Cortex of kidney (tissue), 1 donor: ENCODE measurements at places on chromosomes 3 and 15.

GRCh38 chr3:43259626-43260025 is 26.7 kb upstream of the SNRK start:
- no peak for DNase-seq

DNA sequence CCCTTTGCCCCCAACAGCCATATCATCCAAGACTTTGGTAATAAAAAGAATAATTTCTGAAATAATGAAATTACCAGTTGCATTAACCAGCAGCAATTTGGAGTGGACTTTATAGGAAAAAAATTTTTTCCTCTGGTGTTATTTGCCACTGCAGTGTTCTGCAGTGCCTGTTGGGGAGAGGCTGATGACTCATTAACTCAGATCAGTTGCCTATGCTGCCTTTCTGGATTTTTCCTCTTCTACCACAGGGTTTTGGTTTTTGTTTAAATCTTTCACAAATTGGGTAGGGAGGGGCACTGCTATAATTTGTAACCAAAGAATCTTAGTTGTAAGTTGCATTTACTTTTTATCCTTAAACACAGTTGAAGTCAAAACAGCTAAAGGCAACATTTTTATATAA is 22.7 kb downstream of the ATP6V1A start:
- no peak for DNase-seq

DNA sequence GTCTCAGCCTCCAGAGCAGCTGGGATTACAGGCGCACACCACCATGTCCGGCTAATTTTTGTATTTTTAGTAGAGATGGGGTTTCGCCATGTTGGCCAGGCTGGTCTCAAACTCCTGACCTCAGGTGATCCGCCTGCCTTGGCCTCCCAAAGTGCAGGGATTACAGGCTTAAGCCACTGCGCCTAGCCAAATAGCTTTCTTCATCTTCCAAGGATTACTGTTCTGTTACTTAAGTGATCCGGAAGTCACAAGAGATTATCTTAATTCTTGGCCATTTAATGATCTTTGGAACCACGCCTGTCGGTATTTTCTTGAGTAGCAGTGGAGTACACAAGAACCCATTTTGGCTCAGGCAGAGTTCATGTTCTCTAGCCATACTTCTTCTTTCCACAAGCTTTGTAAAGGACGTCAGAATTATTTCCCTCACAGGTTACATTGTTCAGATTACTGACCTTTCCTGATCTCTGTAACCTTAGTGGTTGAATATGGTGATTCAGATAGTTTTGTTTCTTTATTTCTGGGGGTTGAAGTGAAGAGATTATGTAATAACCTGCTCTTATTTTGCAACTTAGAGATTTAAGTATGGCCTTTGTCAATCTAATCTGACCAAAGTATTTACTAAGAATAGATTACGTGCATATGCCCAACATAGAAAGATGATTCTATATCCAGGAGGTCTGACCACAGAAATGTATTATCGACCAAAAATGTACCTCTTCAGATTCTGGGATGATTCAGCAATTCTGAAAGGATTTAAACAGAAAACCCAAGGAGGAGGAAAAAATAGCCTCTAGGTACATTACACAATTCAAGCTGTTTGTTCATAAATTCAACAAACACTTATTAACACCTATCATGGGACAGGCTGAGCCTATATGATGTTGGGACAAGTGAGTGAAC is 132.2 kb downstream of the GREM1 start:
- no peak for DNase-seq

GRCh38 chr3:168865022-168865551 is 769.4 kb upstream of the GOLIM4 start:
- no peak for DNase-seq

- no peak for DNase-seq
Measured at GRCh38 chr3:196320137-196320536, 2.1 kb upstream of the DYNLT2B start.

- no peak for DNase-seq
Measured at GRCh38 chr3:102354818-102355515, 79.8 kb upstream of the ZPLD1 start.

GRCh38 chr15:60052796-60053195 is 48.7 kb downstream of the FOXB1 start:
- no peak for DNase-seq

- DNase-seq: no peak
Measured at GRCh38 chr3:1057436-1057835, 35.4 kb upstream of the CNTN6 start.

- no peak for DNase-seq
Measured at GRCh38 chr3:175526609-175527280, 667.6 kb downstream of the NAALADL2 start.

DNA sequence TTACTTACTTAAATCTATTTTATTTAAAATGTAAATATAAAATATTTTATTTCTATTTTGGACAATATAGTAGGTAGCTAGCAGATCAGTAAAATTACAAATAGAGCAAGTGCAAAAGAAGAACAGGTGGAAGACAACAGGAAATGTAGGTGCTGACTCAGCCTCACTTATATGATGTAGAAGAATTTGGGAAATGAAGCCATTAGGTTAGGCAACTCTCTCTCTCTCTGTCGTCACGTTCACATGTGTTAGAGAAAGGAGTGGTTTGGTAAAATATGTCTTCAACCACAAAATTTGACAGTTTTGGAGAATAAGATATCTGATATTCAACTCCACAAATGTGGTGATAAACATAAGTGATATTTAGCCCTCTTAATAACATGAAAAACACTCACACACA is 532.5 kb upstream of the KCNMB2 start:
- no peak for DNase-seq

DNA sequence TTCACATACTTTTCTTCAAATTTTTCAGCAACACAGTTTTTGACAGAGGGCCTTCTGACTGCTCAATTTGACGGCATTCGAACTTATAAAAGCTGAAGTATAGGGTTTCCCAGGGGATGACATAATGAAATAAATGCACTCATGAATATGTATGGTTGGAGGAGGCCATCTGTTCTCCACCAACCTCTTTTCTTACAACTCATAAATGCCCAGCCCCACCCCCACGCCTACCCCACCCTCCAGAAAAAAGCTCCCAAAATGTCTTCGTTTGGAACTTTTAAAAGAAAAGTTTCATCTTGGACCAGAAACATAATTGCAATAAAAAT is 211.6 kb upstream of the LRRN1 start:
- DNase-seq: no peak

DNA sequence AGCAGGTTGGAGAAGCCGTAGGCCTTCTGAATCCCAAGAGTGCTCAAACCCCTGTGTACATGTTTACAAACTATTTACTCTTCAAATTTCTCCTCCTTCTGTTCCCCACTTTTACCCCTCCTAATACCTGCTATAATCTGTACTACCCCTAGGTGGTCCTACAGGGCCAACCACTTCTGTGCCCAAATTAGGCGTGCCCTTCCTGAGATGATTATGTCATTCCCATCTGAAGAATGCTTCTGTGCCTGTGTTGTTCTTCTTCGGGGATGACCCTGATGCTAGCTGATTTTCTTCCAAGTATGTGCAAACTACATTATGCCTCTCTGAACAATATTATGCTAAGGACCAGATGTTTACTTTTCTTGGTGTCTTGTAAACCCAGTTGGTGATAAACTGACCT is 20.5 kb downstream of the RBP2 start:
- DNase-seq: no peak

- DNase-seq: no peak
Measured at GRCh38 chr15:89307791-89308190, 26.8 kb downstream of the POLG start.

DNA sequence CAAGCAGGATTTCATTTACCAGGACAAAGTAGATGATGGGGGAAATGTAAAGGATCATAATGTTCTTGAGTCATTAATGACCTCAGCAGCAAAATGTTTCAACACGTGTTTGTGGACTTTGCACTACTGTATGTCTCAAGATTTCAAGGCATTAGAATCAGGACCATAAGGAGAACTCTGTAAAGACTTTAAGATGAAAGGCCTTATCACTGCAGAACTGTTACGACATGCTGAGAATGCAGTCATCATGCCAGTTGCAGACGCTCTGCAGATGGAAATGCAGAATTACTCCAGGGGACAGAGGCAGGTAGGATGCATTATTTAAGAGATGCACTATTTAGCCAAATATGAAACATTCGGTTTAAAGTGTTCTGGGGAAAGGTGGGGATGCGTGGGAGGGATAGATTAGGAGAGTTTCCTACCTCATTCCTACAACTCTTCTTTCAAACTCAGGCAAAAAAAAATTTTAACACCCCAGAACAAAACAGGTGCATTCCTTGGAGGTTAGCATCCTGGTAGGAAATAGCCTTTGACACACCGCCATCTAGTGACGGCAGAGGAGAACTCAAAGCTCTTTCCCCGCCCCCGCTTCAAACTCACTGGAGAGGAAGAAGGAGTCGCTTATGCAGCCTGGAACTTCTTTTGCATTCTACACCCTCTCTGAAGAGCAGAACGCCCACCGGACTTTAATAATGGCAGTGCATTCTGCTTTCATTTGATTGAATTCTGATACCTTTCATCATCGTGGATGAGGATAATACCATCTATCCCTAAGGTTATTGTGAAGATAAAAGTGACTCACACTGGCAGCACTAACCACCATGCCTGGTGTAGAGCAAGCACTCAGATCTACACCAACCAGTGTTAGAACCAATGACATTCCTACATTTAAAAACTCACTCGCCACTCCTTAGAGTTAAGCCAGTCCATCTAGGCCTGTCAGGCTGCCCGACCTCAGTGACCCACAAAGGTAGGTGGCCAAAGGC is 43.1 kb upstream of the TOPAZ1 start:
- DNase-seq: no peak

GRCh38 chr15:92017882-92018534 is 164.5 kb downstream of the SLCO3A1 start:
- no peak for DNase-seq

GRCh38 chr3:166456286-166456685 is 619.1 kb upstream of the BCHE start:
- DNase-seq: no peak

GRCh38 chr3:125035217-125035616 is 20.6 kb downstream of the HEG1 start:
- no peak for DNase-seq

DNA sequence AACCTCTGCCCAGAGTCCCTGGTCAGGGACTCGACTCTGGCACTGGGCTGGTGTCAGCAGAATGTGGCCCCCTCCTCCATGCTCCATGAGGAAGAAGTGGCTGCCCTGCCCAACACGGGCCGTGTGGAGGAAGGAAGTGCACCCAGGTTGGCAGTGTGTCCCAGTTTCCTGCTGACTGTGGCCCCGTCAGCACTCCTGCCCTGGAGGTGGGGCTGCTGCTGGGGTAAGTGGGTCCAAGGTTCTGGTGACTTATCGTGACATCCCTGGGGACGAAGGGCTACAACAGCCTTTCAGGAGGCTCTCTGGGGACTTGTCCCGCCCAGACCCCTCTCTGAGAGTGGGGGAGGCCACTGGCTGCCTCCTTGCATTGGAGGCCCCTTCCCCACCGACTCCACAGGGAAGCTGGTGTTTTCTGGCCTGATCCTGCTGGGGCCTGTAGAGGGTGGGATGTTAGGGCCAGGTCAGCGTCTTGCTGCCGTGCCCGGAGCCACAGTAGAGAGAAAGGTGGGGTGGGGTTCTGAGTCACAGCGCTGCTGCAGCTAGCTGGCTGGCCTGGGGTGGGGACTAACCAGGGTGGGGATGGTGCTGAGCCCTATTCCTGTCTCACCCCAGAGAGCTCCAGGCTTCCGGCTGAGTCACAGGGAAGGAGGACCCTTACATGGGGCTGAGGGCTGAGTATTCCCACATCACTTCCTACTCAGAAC is 10.5 kb downstream of the SEMA4B start:
- DNase-seq: no peak

GRCh38 chr15:80693682-80694610 is 1.2 kb upstream of the ABHD17C start:
- DNase-seq: no peak
